ENCODE measurements at places on chromosomes 6 and 20.
A peak's percentile ranks its signal among the peaks of the same experiment; 100 is the strongest.

GRCh38 chr6:53458105-53458866, 86.6 kb downstream of the GCLC start:
- DNase-seq = no peak

DNA sequence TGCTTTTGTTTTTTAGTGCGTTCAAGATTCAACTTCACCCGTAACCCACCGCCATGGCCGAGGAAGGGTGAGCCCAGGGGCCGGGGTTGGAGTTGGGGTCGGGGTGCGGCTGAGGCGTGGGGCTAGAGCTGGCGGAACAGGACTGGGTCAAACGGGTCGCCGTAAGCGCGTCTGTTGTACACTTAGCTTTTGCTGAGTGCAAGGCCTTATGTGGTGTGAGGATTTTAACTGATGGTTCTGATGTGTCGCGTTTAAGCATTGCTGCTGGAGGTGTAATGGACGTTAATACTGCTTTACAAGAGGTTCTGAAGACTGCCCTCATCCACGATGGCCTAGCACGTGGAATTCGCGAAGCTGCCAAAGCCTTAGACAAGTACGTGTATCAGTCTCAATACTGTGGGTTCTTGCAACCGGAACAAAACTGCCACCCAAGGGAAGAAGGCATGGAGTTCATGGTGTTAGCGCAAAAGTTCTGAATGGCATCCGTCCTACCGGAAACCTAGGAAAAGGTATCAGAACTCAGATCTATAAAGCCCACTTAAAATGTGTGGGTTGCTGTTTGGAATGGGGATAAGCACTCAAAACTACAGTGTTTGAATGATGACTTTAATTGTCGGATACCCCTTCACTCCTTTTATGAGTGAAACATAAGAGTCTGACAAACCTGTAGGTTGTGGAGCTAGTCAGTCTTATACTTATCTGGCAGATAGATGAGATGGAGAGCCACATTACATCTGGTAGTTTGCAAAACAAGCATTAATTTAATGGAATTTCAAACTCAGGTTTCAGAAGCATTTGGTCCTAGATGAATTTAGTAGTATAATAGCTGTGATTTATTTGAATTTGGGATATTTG, 574 bp downstream of the RPS12 start:
- peak; percentile 8 for DNase-seq

- DNase-seq = no peak
Observed at GRCh38 chr20:1456300-1456699, 10.3 kb downstream of the NSFL1C start.

- no peak for DNase-seq
Observed at GRCh38 chr6:112144145-112144926, 56.9 kb downstream of the FAM229B start.

GRCh38 chr20:44309763-44310663, 989 bp downstream of the FITM2 start:
- no peak for DNase-seq

- DNase-seq = no peak
Observed at GRCh38 chr20:19991308-19991707, 25.9 kb upstream of the NAA20 start.

GRCh38 chr20:63896264-63897105, 1.6 kb downstream of the DNAJC5 start:
- DNase-seq = peak; percentile 78

GRCh38 chr6:17125407-17125806, 23.6 kb downstream of the STMND1 start:
- no peak for DNase-seq

- no peak for DNase-seq
Observed at GRCh38 chr6:111737065-111737521, 131.4 kb upstream of the TRAF3IP2 start.

DNA sequence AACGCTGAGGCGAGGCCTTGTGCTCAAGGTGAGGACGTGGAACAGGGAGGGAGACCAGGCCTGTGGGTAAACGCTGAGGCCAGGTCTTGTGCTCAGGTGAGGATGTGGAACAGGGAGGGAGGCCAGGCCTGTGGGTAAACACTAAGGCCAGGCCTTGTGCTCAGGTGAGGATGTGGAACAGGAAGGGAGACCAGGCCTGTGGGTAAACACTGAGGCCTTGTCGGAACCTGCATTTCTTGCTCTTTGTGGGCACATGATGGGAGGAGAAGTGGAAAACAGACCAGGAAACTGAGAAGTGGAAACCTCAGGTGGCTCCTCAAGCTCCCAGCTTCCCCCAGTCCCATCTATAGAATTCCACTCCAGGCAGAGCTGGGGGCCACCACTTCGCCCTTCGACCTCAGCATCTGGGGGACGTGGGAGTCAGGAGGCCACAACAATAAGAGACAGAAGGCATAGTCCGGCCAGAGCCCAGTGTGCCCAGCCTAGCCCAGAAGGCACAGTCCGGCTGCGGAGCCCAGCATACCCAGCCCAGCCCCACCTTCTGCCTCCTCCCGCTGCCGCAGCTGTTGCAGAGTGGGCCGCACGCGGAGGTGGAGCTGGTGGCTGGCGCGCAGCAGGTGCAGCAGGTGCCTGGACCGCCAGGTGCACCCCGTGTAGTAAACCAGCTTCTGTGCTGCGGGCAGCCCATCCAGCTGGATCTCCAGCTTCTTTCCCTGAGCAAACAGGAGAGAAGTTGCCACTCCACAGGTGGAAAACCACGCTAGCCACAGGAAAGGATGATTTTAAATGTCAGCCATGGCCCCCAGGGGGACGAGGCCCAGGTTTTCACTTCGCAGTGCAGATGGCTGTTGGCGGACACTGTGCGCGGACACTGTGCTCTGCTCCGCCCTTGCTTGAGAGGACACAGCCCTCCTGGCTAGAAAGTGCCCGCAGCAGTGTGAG, 17.5 kb downstream of the FRMD1 start:
- peak; percentile 75 for DNase-seq

DNA sequence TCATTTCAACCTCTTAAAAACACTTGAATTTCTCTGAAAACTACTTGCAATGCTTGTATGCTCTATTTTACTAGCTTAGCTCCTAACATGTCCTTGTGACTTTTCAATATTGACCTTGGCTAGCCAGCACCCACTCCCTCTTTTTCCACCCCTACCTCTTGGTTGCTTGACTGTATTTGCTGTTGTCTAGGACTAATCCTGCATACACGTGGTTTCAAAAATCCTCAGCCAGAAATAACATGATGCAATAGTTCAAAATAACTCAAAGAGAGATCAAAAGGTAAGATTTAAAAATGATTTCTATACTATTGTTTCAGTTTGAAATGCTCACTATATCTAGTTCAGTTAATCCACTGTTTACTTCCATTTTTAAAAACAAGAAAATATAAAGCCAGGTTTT, 102.3 kb upstream of the TBX18 start:
- DNase-seq = no peak

GRCh38 chr6:111585241-111585973, 20.3 kb downstream of the TRAF3IP2 start:
- peak; percentile 75 for DNase-seq

GRCh38 chr6:5151955-5152401, 66.8 kb downstream of the PPP1R3G start:
- DNase-seq = no peak

DNA sequence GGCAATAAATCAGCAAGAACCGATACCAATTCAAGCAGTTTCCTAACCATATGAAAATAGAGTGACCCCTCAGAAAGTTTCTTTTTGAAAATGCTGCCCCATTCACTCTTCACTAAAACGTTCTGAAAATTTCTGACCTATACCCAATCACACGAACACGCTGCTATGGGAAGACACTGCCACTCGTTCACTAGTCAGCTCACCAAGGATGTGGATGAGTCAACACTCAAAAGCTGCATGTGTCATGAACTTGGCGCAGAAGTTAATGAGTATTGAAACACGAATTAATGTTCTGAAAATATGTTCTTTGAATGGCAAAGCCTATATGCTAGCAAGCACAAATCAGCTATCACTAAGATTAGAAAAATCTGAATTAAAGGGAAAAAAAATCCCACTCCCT, 84.2 kb downstream of the PREP start:
- DNase-seq = no peak

DNA sequence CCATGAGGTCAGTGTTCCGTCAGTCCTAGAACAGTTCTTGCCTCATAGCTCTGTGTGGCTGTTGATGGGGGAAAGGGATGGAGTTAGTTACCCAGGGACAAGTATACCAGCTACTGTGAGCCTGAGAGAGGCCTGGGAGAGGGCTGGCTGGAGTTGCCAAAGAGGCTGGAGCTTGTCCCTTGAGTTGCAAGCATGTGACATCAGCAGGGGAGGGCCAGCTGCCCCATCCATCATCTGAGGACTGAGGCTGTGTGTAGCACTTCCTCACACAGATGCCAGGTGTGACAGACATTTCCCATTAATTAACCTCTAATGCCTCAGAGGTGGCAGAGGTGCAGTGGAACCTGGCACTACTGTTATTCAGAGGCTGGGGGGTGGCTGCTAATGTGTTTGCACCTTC, 131.6 kb downstream of the PHACTR3 start:
- no peak for DNase-seq

GRCh38 chr20:62313021-62313420, 10.2 kb downstream of the ADRM1 start:
- no peak for DNase-seq

GRCh38 chr6:152816055-152816454, 65.5 kb downstream of the VIP start:
- no peak for DNase-seq

GRCh38 chr6:134619077-134619476, 301.2 kb upstream of the SGK1 start:
- no peak for DNase-seq

GRCh38 chr6:139337001-139337400, 37.4 kb downstream of the CITED2 start:
- no peak for DNase-seq

GRCh38 chr20:62480318-62480717, 4.5 kb upstream of the GATA5 start:
- DNase-seq = no peak

DNA sequence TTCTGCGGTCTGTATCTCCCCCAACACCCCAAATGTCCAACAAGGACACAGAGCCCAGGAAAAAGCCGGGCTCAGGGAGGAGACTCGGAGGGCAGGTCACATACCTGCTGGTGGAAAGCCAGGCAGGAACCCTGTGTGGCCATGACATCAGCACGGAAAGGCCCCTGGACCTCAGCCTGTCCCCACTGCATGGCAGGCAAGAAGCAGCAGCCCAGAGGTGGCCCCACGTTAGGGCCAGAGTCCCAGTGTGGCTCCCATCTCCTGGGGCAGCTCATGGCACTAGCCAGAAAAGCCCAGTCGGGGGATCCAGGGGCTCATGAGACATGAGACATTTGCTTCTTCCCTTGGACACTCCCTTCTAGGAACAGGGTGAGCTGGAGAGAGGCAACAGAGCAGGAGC, 258.7 kb downstream of the DLL1 start:
- no peak for DNase-seq

- DNase-seq = no peak
Observed at GRCh38 chr6:63910863-63911551, 275.4 kb downstream of the PHF3 start.

GRCh38 chr6:144749263-144749662, 464.1 kb downstream of the UTRN start:
- no peak for DNase-seq

- no peak for DNase-seq
Observed at GRCh38 chr6:90173262-90173925, 123.2 kb downstream of the BACH2 start.

- DNase-seq = no peak
Observed at GRCh38 chr20:47863315-47863965, 78.2 kb upstream of the SULF2 start.

GRCh38 chr6:37812841-37813240, 6.7 kb upstream of the ZFAND3 start:
- no peak for DNase-seq

DNA sequence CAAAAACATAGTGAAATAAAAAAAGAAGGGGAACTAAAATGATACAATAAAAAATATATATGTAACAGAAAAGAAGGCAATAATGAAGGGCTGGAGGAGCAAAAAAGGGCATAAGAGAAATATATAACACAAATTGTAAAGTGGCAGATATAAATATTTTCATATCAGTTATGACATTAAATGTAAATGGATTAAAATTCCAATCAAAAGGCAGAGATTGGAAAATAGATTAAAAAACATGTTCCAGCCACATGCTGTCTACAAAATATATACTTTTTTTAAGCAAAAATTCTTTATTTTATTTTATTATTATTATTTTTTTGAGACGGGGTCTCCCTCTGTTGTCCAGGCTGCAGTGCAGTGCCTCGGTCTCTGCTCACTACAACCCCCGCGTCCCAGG, 23.9 kb upstream of the NT5E start:
- DNase-seq = no peak
